T-helper 2 cell treated with Interferon-gamma antibody and Interleukin-4, amounts not matched to agents 5 μg/mL and 100 μg/mL, for 36 hours (primary cell): ENCODE measurements at places on chromosomes 12 and 14.
A peak's percentile ranks its signal among the peaks of the same experiment; 100 is the strongest.

- no peak for DNase-seq
These were observed 5.9 kb upstream of the ORAI1 start for GRCh38 chr12:121620333-121620891.

DNA sequence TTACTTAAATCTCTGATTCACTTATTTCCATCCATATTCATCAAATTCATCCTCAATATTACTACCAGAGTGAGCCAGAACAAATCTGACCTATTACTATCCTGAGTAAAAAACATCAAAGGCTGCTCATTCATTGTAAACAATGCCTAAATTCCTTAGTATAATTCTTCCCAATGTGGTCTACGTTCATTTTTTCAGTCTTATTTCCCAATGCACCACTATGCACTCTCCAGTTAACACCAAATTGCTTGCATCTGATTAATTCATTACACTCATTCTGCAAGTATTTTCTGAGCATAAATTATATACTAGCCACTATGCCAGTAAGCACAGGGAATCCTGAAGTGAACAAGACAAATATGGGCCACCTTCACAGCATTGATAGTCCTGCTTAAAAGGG is 110.0 kb downstream of the EPS8 start:
- no peak for DNase-seq

DNA sequence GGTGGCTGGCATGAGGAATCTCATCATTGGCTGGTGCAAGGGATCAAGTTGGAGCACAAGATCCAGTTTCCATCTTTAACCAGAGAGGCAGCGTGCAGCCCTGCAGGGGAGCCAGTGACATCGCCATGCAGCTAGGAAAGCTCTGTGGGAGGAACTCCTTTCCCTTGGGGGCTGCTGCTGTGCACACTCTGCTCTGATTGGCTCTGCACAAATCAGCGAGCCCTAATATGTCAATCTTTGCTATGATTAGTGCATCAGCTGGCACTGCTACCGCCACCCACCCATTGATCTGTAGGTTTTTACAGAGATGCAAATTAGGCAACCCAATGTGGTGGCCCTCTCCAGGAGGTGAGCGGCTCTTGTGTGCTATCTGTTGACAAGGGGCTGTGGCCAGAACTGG is 262.6 kb downstream of the PCNX1 start:
- no peak for DNase-seq

DNA sequence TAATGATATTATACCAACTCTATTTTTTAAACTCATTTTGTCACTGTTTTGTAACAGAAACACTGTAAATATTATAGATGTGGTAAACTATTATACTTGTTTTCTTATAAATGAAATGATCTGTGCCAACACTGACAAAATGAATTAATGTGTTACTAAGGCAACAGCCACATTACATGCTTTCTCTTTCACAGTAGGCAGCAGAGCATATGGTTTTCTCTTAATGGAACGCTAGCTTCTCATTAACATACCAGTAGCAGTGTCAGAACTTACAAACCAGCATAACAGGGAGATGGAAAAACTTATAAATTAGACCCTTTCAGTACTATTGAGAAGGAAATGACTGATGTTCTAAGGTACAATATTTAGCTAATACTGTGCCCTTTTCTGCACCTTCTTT is 398.8 kb downstream of the PRKD1 start:
- no peak for DNase-seq

- DNase-seq: no peak
These were observed 23.8 kb downstream of the NEUROD4 start for GRCh38 chr12:55043542-55043941.

DNA sequence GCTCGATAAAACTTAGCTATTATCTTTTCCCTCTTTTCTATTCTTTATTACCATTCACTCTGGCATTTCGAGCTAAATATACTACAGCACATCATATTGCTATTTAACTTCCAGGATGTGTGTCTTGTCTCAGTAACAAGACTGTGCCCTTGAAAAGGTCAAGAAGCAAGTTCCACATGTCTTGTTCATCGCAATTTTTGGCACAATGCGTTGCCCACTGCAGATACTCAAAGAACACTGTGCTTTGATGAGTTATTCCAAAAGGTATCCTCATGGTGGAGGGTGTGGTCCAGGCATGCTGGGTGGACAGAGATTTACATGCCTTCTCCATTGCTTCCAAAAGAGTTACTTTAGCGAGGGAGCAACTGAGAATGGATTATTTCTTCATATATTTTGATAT is 6.6 kb downstream of the E2F7 start:
- no peak for DNase-seq

GRCh38 chr14:100898465-100898864 is 5.1 kb downstream of the RTL1 start:
- no peak for DNase-seq

- DNase-seq: no peak
These were observed 66.3 kb upstream of the PLEKHG3 start for GRCh38 chr14:64637735-64638473.

- DNase-seq: no peak
These were observed 59.4 kb downstream of the CIT start for GRCh38 chr12:119817546-119818343.

DNA sequence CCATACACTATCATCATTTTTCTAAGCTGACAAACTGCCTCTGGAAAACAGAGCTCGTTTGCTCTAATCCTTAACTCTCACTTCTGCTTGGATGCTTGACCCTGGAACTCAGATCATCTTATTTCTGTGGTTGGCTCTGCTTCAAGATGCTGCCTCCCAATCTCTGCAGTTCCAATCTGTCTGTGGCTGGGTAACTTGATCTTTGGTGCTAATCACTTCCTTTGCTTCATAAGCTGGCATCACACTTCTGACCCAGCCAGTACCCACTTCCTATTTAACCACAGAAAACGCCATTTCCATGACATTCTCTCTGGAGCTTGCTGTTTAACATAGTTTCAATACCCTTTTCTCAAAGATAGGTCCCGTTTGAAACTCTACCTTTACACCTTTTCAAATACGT is 254.2 kb downstream of the ACSS3 start:
- no peak for DNase-seq

DNA sequence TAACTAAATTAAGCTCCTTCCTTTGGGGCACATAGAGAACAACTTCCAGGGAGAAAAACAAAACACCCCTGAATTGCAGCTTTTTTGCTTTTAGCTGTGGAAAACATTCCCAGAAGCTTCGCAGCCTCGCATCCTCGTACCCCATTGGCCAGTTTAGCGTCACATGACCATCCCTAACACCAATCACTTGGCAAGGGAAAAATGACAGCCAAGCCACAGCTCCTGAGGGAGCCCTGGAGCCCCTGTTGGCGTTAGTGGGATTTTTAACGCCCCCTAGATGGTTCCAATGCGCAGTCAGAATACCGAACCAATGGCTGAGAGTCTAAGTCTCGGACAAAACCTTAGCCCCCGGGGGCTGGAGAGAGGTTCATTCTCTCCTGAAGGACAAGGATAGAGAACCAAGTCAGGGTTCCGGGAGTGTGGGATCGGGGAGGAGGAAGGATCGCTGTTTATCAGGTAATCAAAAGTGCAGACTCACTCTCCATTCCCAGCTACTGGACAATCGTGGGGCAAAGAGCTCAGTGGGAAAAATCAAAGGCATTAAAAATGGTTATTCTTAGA is 135.6 kb upstream of the HIF1A start:
- DNase-seq: no peak

- DNase-seq: no peak
These were observed 180.0 kb downstream of the ESR2 start for GRCh38 chr14:64114166-64114565.

GRCh38 chr12:15879413-15879812 is 2.8 kb upstream of the STRAP start:
- no peak for DNase-seq

- DNase-seq: no peak
These were observed 613.4 kb downstream of the AACS start for GRCh38 chr12:125678589-125678993.

GRCh38 chr12:153080-153746 is 60.7 kb downstream of the SLC6A12 start:
- DNase-seq: peak; percentile 28

- DNase-seq: no peak
These were observed 253.7 kb downstream of the SLC6A15 start for GRCh38 chr12:84658877-84659276.

- DNase-seq: no peak
These were observed 85.5 kb upstream of the VRK1 start for GRCh38 chr14:96711559-96712267.

DNA sequence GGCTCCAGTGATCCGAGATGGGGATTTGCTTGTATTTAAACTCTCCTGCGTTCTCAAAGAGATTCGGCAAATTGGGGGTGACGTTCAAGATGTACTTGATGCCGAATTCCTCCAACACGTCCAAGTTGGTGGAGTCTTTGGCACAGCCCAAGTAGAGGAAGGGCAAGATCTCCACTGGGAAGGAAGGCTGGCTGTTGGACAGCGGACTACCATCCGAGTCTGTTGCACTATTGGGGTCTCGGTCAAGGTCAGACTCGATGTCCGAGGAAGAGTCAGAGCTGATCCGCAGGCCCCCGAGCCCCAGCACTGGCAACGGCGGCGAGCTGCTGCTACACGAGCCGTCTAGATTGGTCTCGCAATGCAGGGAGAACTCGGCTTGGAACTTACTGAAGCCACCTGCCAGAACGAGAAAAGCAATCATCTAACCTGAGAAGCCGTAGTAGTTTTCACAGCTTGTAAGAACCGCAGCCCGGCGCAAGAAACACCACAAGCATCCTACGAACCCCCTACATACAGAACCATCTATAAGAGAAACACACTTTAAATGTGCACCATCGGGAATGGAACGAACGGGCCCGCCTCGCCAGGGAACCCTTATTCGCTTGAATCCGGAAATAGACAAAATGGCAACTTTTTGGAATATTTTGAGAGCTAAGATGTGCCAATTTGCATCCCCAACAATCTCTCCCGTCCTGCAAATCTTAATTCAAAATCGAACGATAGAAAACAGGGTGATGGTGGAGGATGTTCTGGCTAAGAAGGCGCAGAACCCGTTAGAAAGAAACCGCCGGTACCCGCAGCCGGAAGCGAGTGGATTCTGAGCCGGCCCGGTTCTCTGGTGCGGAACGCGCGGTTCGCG is 1.4 kb downstream of the DUSP6 start:
- no peak for DNase-seq

DNA sequence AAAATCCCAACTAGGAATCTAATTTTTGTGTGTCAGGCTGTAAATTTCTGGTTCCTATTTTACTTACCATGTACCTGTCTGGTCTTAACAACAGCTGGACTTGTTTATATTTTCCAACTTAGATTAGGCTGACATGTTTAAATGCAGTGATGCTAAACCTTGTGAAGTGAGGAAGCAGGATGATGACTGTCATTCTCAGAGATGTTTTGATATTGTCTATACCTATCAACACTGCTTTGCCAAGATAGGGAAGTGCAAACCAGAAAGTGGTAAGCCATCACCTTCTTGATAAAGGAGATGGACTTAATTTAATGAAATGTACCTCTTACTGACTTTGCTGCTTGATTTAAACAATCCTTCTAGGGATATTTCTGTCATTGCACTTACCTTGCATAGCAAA is 2.1 kb downstream of the BICD1 start:
- no peak for DNase-seq

- DNase-seq: no peak
These were observed 162.4 kb downstream of the C12orf75 start for GRCh38 chr12:105492591-105493545.

GRCh38 chr12:116346222-116346621 is 68.7 kb upstream of the MED13L start:
- DNase-seq: no peak

GRCh38 chr12:75756771-75757170 is 245.4 kb upstream of the KRR1 start:
- DNase-seq: no peak

GRCh38 chr12:51386351-51386750 is 4.9 kb downstream of the GALNT6 start:
- no peak for DNase-seq

DNA sequence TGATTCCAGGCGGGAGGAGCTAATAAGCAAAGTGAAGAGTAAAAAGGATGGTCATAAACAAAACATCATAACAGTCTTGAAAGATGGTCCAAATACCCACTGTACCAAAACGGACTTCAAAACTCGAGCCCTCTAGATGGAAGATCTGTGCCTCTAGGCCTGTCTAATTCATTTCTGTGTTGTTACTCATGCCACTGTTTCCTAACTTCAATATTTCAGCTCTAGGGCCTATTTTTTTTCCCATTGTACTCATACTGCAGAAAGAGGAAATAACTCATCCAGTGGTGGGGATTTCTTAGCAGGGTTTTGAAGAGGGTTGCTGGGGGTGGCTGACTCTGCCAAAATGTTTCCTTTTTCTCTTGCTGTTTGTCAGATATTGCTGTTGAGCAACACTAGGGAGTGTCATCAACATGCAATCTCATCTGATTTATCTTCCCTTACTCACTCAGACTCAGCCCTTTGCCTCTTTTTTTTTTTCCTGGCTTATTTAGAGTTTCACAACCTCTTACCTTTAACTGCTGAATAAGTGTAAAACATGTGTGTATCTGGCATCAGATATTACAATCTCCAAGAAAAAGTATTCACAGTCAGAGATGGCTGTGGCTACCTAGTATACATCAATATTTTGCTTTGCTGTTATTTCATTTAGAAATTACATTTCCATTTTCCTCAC is 189.6 kb downstream of the DUSP6 start:
- DNase-seq: peak; percentile 85

DNA sequence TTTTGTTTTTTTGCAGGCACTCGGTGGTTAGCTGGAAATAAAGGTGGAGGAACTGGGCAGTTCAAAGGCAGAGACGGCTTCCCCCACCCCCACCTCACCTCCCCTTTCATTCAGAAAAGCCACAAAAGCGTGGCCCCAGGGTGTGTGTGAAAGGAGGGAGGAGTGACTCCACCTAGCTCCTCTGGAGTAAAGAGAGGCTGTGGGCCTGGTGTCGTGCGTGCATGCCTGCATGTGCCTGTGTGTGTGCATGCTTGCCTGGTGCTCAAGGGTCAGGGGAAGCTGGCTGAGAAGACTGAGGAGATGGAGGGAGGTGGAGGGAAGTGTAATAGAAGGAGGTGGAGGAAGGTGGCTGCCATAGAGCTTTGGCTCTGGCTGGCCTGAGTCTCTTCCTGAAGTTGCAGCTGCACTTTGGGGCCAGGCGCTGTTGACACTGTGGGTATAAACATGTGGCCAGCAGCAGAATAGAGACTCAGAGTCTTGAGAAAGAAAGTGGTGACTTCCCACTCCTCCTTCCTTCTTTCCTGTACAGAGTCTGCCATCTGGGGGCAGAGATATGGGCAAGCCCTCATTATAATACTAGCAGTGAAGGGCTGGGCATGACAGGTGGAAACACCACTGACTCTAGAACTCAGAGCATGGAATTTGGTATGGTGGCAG is 36.9 kb upstream of the SINHCAF start:
- DNase-seq: peak; percentile 14

DNA sequence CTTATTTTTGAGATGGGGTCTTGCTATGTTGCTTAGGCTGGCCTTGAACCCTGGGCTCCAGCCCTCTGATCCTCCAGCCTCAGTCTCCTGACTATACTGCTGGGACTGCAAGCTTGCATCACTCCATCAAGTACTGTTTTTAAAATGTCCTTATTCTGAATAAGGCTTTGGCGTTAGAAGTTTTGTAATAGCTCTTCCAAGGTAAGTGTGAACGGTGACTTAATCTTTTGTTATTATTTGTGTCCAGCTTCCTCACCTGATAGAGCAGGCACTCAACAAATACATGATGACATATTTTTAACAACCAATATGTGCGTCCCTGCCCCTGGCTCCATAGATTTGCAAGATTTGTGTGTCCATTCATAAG is 1.4 kb downstream of the C1RL start:
- no peak for DNase-seq
